ENCODE measurements at places on chromosomes 2 and 18.

- no peak for DNase-seq
Observed at GRCh38 chr2:238431456-238431855, 4.7 kb downstream of the ASB1 start.

- DNase-seq: no peak
Observed at GRCh38 chr2:132757676-132758075, 87.7 kb upstream of the LYPD1 start.

- DNase-seq: no peak
Observed at GRCh38 chr2:121519153-121519552, 11.5 kb upstream of the RNU4ATAC start.

GRCh38 chr2:61016392-61017002 lies 1.0 kb upstream of the PEX13 start:
- no peak for DNase-seq

DNA sequence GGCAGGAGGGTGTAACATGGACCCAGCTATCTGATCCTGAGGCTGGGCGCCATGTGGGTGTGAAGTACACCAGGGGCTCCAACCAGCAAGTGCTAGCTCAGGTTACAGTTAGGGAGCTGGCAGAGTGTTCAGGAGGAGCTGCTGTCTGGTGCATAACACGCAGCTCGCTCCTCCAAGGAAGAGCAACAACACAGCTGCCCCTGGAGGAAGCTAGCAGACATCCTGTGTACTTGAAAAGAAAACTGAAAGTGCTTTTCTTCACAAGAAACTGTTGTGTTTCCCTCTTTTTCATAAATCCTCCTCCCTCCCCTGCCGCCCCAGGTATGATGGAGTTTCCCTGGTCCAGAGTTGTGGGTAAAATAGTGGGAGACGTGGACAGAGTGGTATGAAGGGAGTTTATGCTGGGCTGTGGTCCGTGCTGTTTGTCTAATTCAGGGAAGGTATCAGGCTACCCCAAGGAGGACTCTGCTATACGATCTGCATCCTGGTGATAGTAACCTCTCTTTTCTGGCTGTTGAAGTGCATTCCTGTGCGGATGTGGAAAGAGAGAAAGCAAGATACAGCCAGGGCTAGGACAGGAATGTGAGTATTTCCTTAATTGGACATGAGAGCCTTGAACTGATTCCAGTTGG lies 6.1 kb upstream of the LBH start:
- DNase-seq: peak; percentile 79

GRCh38 chr2:168137510-168138180 lies 109.8 kb downstream of the STK39 start:
- DNase-seq: no peak

GRCh38 chr2:162433491-162433890 lies 89.6 kb downstream of the GCA start:
- no peak for DNase-seq

GRCh38 chr2:239272626-239273025 lies 128.2 kb downstream of the HDAC4 start:
- no peak for DNase-seq

GRCh38 chr2:53508667-53509066 lies 258.9 kb upstream of the CHAC2 start:
- DNase-seq: no peak

- DNase-seq: no peak
Observed at GRCh38 chr2:190846746-190847145, 33.9 kb upstream of the GLS start.

- DNase-seq: peak; percentile 86
Observed at GRCh38 chr2:101831351-101831865, 133.9 kb downstream of the MAP4K4 start.

- DNase-seq: peak; percentile 98
Observed at GRCh38 chr2:71889759-71890684, 257.6 kb downstream of the CYP26B1 start.

- DNase-seq: peak; percentile 73
Observed at GRCh38 chr18:79395761-79396404, at the start of gene NFATC1. NFATC1 (plus strand) TSS chr18:79395930; CDS start chr18:79396225, 295 bp downstream.

DNA sequence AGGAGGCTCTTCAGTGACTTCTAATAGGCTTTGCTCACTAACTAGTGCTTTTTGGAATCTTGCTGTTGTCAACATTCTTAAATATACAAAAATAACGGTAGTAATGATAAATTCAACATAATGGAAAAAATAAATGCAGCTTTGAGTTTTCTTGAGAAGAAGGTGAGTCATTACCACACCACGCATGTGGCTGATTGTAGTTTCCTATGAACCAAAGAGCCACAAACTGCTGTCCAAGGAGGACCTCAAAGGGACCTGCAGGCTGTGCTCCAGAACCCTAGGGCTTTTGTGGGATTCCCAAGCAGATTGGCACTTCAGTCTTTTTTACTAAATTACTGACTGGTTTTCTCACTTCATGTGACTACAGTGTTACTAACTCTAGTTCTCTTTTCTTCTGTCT lies 66.7 kb downstream of the TPGS2 start:
- DNase-seq: peak; percentile 22

GRCh38 chr2:137644731-137645130 lies 319.5 kb upstream of the HNMT start:
- no peak for DNase-seq

DNA sequence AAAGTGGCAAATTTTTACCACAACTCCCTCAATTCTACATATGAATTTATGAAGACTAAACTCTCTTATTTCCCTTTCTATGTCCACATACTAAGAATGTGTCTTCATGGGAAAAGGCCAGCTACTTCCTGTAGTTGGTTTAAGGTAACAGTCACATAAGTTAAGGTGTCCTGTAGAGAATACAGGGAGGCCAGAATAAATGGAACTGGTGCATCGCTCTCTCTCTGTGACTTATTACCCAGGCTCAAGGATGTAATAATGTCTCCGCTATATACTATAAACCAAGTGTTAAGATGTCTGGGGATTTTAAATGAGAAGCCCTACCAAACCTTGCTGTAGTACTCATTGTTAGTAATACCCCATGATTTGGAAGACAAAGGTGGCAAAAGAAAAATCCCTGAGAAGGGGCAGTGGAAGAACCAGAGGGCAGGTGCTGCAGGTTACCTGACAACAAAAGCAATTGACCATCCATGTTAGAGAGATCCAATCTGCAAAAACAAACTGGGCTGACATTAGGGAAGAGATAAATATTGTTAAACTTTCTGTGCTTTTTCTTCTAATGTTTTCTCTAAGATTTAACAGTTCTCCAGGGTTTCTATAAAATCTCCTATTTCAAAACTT lies 372.8 kb downstream of the TMX3 start:
- no peak for DNase-seq

DNA sequence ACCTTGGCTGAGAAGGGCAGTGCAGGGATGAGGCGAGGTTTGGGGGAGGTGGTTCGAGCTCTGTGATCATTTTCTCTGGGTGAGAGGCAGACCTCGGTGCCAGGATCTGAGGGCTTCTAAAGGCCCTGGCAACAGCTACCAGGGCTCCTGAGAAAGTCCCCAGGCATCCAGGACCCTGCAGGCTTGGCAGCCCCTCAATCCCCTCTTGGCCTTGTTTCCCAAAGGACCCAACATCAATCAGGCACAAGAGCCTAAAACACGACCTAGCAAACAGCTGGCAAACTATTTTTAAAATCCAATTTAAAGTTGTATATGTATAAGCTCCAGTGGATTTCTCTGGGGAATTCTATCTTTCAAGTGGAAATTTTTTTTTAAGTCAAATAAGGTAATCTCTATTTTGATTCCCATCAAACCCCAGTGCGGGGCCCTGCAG lies 15.0 kb upstream of the MAT2A start:
- DNase-seq: no peak

DNA sequence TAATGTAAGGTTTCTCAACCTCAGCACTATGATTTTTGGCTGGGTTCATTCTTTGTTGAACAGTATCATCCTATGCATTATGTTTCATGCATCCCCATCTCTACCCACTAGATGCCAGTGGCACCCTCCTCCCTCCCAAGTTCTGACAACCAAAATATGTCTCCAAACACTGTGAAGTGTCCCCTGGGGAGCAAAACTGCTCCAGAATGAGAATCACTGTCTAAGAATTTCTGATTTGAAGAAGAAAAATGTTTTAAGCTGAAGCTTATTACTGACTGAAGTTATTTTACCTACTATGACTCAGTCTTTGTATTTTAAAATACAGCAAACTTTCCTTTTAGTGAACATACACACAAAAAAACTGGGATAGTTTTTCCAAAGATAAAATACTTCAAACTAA lies 3.4 kb downstream of the THADA start:
- no peak for DNase-seq

- DNase-seq: no peak
Observed at GRCh38 chr2:144514616-144515091, 5.3 kb downstream of the ZEB2 start.

Measured in iris pigment epithelial cell (primary cell).